ENCODE measurements at places on chromosomes 5 and 9.

- DNase-seq = no peak
Measured at GRCh38 chr9:4750023-4750673, 9.1 kb upstream of the AK3 start.

GRCh38 chr5:28390341-28390740 is 1352.0 kb upstream of the CDH9 start:
- DNase-seq = no peak

DNA sequence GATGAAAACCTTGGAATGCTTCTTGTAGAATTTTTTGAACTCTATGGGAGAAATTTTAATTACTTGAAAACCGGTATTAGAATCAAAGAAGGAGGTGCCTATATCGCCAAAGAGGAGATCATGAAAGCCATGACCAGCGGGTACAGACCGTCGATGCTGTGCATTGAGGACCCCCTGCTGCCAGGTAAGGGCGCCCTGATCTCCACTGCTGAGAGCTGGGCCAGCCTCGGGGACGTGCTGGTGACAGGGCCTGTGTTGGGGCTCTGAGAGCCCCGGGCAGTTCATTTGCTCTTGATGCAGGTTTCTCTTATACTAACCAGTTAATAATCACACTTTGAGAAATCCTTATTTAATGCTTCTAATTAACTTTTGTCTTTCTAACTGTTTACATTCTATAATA is 33.0 kb downstream of the TENT4A start:
- DNase-seq = no peak

GRCh38 chr5:152271420-152271819 is 133.7 kb downstream of the NMUR2 start:
- DNase-seq = no peak

GRCh38 chr9:69494208-69494607 is 169.2 kb downstream of the ENTREP1 start:
- DNase-seq = no peak

- DNase-seq = no peak
Measured at GRCh38 chr5:84239494-84239893, 145.2 kb downstream of the EDIL3 start.

- DNase-seq = no peak
Measured at GRCh38 chr9:136584934-136585333, 39.1 kb upstream of the NOTCH1 start.

DNA sequence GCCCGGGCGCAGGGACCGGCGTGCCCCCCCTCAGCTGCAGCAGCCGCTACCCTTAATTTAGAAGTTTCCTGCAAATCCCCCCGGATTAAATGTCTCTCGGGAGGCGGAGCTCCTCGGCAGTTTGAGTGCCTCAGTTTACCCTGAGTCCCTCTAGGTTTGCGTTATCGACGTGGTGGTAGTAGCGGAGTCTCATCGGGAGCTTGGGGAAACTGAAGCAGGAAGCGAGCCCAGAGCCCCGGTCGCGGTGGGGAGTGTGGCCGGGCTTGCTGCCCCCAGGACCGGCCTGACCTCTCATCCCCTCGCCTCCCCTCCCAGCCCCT is 529 bp upstream of the TPM2 start:
- no peak for DNase-seq

DNA sequence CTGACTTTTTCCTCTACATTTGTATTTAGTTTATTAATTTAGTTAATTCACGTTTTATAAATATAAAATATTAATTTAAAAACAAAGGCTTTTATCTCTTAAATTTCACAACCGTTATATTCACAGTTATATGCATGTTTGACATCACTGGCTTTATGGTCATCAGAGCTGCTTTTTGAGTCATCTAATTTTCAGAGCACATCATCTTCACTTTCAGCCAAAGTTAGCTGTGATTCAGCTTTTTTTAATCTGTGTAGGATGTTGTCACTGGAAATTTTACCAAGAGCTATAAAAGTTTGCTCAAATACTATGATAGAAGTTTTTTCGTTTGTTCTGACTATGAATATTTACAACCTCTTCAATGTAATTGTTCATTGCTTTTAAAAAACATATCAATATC is 12.4 kb downstream of the CDC37L1 start:
- DNase-seq = no peak

GRCh38 chr5:132104556-132104955 is 31.0 kb downstream of the CSF2 start:
- DNase-seq = no peak

GRCh38 chr5:88826646-88827585 is 56.1 kb downstream of the MEF2C start:
- no peak for DNase-seq

DNA sequence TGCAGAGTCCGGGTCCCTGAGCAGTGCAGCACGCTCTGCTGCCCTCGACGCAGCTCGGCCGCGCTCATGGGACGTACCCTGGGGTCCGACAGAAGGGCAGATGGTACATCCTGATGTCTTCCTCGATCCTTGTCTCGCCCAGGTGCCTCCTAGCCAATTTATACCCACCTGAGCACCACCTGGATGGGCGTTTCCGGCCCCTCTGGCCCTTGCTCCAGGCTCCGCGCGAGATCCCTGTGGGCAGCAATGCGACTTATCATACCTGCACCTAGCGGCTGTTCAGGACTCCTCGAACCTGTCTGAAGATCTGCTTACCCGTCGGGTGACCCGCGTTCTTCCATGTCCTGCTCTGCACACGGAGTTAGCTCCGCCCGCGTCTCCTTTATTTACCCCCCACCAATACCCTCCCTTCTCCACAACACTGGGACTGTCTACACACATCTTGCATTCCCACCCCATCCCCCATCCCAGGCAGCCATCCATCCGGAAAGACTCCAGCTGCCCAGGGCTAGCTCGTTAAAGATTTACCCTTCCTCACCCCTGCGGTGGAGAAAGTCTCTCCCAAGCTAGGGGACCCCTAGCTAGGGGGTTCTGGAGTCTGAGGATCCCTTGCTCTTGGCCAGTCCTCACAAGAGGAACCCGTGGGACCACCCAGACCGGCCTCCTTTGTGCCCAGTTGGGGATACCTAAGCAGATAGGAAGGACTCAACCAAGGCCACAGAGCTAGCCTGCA is at the start of gene KIF12:
KIF12 (minus strand) TSS at position 357 of the 733 bp plus-strand sequence; CDS start at position 341, 16 bp downstream.
- DNase-seq = no peak

- no peak for DNase-seq
Measured at GRCh38 chr9:117656002-117656401, 48.2 kb upstream of the TLR4 start.

DNA sequence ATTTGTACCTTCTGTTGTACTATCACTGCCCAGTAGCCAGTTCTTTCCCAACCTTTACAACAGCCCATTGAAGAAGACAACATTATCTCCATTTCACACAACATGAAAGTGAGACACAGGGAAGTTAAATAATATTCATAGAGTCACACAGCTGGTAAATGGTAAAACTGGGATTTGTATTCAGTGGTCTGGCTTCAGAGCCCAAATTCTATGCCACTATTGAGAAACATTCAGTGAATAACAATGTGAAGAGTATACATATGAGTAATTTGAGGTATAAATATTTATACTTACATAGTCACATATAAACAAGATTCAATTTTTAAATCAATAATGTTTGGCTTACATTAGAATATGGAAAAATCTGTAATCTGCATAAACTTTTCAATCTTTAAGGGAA is 13.8 kb downstream of the SMIM15 start:
- no peak for DNase-seq

DNA sequence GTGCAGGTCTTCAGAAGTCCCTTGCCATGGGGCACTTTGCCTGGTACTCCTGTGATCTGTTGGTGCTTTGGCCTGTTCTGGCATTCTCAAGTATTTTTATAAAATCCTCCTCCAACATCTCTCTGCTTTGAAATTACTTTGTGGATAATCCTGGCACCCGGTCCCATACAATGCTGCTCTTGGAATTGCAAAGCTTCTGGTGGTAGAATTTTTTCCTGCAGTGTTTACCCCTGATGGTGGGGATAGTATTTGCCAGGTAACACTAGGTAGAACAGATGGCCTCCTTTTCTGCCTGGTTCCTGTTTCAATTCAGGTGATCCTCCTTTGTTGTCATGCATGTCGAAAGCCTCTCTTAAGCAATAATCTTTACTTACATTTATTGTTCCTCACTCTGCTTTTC is 109.8 kb upstream of the ATP10B start:
- no peak for DNase-seq

DNA sequence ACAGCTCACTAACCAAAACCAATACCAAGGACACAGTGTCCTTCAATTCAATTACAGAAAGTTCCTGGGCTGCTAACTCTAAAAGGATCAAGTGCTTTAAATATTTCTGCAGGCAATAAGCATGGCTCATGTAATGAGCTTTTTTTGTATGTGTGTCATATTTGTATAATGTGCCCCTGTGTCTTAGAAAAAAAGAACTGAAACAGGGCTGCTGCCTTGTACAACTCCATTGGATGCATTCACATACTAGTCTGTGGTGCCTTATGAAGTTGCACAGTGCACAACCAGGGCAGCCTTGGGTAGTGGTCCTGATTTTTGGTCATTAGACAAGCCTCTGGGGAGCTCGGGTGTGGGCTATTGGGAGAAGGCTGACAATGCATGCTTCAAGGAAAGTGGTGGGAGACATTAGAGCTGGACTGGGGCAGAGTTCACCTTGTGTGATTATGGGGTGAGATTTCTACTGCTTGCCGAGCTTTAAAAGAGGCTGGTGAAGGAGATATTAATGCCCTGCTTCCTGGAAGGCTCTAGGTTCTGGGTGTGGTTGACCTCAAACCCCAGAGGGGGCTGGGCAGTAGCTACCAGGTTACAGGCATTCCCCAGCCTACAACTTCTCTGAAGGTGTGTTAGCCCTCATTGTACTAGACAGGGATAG is 3.6 kb upstream of the CPEB4 start:
- peak; percentile 54 for DNase-seq

DNA sequence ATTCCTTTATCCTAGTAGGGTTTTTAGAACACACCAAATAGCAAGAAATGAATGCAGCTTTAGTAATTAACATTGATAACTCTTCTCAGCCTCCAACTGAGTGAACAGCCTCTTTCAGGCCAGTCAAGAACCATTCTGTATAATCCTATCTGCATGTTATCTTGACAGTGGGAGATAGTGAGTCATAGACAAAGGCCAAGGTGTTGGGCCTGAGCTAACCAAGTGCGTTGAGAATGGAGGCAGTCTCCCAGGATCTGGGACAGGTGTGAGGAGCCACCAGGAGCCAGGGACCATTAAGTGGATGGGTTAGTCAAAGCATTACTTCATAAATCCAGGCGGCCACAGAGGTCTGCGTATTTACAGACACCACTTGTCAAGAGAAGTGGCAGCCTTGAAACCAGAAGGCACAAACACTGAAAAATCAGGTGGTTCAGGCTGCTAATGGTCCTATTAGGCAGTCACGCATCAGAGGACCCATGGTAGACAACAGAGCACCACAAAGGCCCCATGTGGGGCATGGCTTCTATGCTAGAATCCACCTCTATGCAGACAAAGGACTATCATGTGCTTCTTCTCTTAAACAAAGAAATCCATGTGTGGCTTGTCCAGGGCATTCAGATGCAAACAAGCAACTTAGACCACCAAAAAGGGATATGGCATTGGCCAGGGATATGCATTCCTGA is 409.7 kb upstream of the PIK3R1 start:
- no peak for DNase-seq

GRCh38 chr5:148014276-148014675 is 49.5 kb upstream of the SPINK5 start:
- no peak for DNase-seq

DNA sequence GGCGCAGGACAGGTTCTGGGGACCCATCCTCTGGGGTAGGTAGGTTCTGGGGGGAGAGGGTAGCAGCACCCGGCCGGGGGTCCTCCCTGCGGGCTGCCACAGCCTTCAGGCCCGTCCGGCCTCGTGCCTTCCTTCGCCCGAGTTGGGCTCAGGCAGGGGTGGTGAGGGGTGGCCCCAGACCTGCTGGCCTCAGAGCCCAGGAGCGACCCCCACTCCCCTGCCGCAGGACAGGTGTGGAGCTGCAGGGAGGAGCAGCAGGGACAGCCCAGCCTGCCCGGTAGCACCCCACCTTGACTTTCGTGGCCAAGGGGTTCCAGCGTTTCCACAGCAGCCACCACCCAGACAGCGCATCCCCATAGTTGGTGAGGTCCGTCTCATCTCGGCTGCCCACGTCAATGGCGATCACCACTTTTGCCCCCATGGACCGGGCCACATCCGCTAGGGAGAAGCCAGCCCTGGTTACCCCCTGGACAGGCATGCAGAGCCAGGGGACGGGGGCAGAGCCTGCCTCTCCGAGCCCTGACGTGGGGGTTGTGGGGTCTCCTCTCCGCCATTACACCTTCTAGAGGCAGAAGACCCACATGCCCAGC is 3.4 kb upstream of the NSMF start:
- DNase-seq = no peak

DNA sequence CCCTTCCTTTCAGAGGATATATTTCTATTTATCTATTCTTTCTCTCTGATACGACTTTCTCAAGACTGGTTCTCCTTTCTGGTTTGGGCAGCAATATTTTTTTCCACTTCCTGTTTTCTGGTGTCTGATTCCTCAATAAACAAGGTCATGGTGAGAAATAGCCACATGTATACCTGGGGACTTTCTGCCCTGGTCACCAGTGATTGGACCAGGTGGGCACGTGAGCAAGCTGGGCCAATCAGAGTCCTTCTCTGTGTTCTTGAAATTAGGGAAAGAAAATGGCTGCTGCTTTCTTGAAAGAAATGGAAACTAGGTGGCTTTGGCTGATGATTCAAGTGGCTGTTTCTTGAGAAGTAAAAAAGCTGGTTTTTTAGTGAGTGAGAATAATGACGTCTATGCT is 18.4 kb upstream of the GSN start:
- DNase-seq = no peak

Measured in activated effector memory CD4-positive, alpha-beta T cell treated with Interleukin-2 at 50 U/mL for 16 hours (primary cell).